ENCODE measurements at places on chromosomes 16 and 17.

DNA sequence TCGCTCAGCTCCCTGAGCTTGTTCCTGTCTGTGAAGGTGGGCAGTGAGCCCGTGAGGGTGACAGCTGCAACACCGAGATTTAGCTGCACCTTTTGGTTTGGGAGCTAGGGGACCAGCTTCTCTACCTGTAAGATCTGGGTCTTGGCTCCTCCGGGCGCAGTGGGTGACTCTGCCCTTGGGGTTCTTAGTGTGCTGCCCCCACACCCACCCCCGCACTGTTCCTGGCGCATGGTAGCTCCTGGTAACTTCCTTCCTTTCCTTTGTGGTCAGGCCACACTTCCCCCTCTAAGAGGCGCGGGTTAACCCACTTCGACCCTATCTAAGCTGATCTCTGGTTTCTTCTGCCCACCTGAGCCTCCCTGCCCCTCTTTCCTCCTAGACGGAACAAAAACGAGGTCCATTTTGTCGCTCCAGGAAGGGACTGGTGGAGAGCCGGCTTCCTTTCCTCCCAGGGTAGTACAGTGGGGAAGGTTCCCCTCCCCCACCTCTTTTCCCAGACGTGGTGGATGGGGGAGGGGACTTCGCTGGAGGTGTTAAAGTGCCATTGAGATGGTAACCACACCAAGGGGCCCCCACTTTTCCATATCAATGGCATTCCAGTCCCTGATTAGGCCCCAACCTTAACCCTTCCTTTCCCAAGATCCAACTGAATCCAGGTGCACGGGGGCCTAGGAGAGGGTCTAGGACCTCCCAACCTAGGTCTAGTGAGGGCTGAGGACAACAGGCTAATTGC, 4.6 kb upstream of the CLDN9 start:
- DNase-seq: no peak

DNA sequence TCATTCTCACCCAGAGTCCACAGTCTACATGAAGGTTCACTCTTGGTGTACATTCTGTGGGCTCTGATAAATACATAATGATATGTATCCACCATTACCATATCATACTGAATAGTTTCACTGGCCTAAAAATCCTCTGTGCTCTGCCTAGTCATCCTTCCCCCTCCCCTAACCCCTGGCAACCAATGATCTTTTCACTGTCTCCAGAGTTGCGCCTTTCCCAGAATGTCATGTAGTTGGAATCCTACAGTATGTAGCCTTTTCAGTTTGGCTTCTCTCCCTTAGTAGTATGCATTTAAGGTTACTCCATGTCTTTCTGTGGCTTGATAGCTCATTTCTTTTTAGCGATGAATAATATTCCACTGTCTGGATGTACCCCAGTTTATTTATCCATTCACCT, 101.3 kb downstream of the NOG start:
- DNase-seq: no peak

DNA sequence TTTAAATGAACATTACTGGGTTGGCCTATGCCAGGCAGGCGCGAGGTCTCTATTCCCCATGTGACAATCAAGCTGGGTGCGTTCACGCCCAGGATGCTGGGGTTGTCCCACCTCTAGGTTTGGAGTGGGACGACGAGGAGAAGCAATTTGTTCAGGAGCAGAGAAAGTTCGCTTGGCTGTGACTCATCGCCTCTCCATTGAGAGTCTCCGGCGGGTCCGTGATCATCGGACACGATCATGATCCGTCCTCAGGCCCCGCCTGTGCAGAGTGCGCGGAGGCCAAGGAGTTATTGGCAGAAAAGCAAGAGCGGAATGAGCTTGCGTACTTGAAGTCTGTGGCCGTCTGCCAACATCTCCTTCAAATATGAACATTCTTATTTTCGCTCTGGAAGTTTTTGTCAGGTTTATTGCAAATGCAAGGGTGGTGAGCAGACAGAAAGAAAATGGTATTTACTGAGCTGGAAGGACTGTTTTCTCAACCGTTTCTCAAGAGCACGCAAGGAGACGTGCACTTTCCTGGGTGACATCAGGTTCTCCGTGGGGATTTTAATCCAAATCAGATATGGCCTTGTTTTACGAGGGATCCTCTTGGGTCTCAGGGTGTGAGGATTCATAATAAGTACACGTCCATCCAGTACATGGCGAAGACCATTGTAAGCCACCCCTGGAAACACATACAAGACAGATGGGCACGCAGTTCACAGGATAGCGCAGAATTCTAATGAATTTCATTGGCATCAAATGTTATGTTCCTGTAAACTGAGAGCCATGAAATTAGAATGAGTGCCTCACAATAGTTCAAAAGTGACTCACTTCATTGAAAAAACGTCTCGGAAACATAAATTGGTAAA, 70.1 kb upstream of the CREBBP start:
- peak; percentile 88 for DNase-seq

GRCh38 chr16:71351558-71351901, 7.0 kb upstream of the CALB2 start:
- DNase-seq: peak; percentile 58

DNA sequence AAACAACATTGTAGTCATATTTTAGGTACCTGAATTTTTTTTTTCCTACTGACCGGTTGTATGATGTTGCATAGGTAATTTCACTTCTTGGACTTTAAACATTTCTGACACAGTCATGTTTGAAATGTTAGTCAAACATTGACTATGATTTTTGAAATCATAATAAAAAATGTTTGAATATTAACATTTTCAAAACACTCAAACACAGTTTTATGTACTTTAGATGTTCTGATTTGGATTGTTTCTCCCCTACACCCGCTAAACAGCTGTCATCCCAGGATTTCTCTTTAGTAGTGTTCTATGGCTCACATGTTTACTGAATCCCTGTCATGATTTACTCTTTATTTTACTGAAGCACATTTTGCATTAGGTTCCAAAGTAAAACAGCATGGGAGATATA, 102.9 kb upstream of the NPEPPS start:
- DNase-seq: no peak

DNA sequence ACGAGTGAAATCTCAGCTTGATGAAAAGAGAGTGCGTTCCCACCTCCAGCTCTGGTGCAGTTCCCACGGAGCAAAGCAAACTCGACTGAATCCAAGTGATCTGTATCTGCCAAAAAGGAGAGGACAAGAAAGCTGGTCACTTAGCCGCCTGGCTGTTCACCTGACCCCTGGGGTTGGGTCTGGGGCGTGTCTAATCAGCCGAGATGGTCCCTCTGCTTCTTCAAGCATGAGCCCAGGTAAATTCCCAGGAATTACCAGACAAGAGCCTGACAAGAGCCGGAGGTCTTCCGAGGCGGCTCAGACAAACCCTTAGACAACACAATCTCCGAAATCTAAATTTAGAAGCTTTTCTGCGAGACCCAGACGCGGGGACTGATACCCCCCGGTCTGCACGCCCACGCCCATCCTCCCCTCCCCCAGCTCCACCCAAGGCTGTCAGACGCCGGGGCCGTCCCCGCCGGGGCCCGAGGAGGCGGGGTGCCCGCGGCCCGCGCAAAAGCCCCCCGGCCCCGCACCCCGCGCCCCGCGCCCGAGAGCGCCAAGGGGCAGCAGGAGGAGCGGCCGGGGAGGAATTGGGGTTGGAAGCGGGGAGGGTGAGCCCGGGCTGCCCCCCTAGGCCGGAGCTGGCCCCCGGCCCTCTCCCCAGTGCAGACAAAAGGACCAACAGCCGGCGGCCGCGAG, 674 bp downstream of the ZNF821 start:
- no peak for DNase-seq

GRCh38 chr17:78529871-78530670, 47.1 kb downstream of the DNAH17 start:
- DNase-seq: no peak

DNA sequence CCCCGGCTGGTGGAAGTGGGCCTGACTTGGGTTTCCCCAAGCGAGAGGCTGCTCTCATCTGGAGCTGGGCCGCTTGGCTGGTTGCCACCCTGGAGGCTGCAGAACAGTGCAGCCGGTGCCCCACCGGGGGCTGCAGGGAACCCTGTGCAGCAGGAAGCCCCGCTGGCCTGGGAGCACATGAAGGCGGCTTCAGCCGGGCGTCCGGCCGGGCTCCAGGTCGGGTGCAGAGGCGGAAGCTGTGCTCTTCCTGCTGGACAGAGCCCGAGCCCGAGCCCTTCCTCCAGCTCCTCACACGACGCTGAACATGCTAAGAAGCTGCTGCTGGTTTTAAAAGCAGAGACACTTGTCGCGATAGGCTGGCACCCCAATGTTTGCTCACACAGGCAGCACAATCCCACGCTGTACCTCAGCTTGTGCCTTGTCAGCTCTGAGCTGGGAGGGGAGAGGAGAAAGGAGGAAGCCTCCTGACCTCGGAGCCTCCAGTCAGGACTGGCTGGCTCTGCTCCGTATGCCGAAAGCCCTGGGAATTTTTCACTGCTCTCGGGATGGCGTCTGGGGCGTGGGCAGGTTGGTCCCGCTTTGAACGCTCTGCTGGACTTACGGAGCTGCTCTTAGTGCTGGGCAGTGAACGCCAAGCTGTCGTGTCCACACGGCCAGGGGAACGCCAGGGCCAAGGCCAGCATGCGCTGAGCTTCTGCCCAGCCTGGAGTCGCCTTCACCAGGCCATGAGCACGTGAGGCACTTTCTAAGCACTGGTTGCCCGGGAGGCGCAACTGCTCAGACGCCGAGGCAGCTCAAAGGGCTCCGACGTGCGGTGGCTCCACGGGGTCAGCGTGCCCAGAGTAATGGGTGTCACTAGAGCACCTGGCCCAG, 8.8 kb downstream of the CDK5R1 start:
- peak; percentile 82 for DNase-seq
